Memory B cell (primary cell): ENCODE measurements at places on chromosomes 12 and 14.

DNA sequence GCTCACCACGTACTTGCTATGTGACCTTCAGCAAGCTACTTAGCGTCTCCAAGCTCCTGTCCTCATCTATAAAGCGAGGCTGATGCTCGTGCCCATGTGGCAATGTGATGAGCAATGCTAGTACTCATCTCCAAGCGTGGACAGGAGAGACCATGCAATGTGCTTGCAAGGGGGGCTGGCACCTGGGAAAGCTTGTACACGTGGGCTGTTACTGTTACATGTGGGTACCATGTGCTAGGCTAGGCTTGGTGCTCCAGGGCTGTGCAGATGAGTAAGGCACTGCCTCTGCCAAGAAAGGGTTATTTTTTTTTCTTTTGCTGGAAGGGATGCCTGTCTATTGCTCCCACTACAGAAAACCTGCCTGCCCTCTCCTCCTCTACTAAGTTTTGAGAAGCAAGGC, 46.6 kb downstream of the TSPAN11 start:
- DNase-seq = no peak

- DNase-seq = no peak
These were observed 11.7 kb downstream of the TMEM106C start for GRCh38 chr12:47975036-47975620.

DNA sequence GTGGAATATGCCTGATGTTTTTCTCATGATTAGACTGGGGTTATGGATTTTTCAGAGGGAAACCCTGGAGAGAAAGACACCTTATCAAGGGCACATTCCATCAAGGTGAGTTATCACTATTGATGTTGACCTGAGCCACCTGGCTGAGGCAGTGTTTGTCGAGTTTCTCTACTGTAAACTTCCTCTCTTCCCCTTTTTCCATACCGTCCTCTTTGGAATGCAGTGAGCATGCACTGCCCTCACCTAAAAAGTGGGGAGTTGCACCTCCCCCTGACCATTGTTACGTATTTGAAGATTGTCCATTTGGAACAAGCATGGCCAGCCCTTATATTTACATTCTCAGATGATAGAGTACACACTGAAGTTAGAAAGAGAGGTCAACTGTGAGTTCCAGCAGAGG, 53.9 kb upstream of the PWP1 start:
- DNase-seq = no peak

- no peak for DNase-seq
These were observed 277.0 kb downstream of the CEP128 start for GRCh38 chr14:80664576-80664975.

GRCh38 chr14:102898776-102899515, 23.5 kb upstream of the AMN start:
- no peak for DNase-seq

DNA sequence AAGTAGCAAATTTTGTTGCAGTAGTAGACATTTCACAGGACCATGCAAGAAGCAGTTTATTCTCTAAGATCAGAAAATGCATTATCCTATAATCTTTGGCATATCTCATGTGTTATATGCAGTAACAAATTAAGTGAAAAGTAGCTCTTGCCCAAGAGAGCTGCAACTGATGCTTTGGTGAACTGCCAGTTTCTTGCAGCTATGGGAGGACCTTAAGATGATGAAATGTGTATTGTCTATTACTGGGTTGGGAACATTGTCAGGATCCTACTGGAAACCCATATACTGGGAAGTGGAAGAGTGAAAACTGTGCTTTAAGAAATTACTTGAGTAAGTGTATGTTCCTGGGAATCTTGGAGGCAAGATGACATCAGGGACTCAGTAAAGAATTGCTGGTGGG, 238.8 kb downstream of the DACT1 start:
- no peak for DNase-seq

DNA sequence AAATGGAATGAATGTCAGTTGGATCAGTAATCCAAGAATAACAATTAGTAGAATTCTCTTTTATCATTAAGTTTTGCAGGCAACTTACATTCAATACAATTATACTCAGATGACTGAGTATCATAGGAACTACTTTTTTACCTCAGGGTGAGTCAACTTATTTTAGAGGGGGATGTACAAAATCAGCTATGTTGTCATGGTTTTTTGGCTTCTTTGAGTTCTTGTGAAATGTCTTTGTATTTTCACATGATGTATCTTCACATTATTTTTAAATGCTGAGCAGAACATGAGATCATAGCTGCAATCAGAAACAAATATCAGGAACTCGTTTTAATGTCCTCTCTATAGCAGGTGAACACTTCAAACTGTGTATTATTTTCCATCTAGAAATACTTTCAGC, 65.3 kb upstream of the PTPRR start:
- DNase-seq = no peak

- no peak for DNase-seq
These were observed 13.5 kb downstream of the PAPOLA start for GRCh38 chr14:96515731-96516130.

- no peak for DNase-seq
These were observed 309.4 kb downstream of the MDGA2 start for GRCh38 chr14:47366006-47366405.

GRCh38 chr14:96165493-96166436, 38.9 kb upstream of the BDKRB2 start:
- DNase-seq = no peak

GRCh38 chr12:116616536-116617248, 57.5 kb downstream of the MAP1LC3B2 start:
- DNase-seq = no peak

GRCh38 chr12:54689034-54689372, 40.8 kb upstream of the DCD start:
- DNase-seq = no peak

DNA sequence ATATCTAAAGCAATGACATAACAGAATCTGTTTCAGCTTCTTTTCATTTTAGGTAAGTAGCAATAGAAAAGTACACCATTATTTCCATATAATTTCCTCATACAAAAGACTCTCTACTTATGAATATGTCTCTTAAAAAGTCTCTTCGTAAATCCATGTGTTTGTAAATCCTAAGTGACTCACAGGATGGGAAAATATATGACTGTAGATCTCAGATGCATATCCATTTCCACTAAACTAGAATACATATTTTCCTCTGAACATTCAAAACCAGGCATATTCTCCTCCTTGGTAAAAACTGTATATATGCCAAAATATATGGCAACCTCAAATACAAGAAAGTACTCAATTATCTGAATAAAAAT, 93.6 kb downstream of the TXNDC16 start:
- DNase-seq = no peak

DNA sequence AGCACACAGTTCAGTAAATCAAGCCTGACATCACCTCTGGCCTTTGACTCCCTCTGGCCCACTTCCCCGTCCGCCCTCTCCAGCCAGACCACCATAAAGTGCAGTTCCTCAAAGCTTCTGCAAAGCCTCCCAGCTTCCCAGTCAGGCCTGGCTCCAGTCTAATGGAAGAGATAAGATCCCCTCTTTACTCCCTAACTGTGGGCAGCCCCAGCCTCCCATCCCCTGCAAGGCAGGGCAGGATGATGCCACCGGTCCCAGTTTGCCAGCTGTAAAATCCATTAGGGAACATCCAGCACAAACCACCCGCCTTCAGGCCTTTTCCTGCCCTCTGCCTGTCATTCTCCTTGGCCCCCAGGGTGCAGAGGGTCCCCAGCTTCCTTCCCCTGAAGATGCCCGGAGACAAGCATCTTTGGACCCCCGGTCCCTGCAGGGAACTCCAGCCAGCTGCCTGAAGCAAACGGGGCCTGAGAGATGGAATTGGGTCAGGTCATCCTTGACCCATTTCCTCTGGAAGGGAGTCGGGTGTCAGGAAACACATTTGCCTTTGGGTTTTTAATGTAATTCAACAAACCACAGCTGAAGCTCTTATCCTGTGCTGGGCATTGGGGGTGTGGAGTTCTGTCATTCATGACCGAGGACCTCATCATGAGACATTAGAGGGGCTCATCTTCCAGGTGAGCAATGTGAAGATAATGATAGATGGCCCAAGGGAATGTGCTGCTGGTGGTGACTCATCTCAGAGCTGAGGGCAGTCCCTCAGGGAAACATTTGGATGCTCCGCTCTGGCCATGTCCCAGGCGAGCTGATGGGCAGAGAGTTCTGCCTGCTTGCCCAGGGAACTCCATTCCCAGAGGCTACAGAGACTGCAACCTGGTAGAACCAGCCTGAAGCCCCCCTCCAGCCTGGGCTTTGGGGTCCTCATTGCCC, 93.8 kb upstream of the CLMN start:
- no peak for DNase-seq

GRCh38 chr14:24843494-24843893, 206.5 kb downstream of the STXBP6 start:
- DNase-seq = no peak
